ENCODE measurements at places on chromosomes 3 and 15.
A peak's percentile ranks its signal among the peaks of the same experiment; 100 is the strongest.

DNA sequence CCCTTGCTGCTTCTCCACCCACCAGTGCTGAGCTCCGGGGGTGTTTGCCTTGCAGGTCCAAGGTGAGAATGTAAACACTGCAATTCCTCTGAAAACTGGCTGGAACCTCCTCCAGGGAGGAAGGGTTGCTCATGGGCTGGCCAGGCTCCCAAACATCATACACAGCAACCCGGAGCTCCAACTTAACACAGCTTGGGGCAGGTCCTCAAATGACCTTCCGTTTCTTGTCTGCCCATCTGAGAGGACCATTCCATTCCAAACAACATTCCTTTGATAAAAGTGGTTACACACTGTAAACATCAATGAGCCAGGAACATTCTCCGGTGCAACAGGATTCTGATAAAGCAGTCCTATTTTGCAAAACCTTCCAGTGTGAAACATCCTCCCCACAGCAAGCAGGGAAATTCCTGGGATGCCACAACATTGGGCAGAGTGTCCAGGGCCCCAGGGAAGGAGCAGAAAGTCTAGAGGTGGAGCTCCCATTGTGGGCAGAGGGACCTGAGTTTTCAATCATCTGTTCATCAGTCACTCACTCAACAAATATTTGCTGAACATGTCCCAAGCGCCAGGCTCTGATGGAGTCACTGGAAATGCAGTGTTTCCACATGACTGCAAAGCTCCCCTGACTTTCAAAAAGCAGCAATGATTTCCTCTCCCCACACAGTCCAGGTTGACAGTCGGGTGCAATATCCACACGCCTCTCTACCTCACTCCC lies 7.3 kb upstream of the HEG1 start:
- peak; percentile 95 for DNase-seq

- no peak for DNase-seq
Observed at GRCh38 chr15:100794008-100794407, 85.6 kb upstream of the ALDH1A3 start.

- no peak for DNase-seq
Observed at GRCh38 chr3:10421996-10422395, 83.4 kb downstream of the ATP2B2 start.

- DNase-seq = no peak
Observed at GRCh38 chr3:10709110-10709781, 106.8 kb upstream of the SLC6A11 start.

Measured in HFFc6 (cell line).